ENCODE measurements at places on chromosomes 5 and 9.

DNA sequence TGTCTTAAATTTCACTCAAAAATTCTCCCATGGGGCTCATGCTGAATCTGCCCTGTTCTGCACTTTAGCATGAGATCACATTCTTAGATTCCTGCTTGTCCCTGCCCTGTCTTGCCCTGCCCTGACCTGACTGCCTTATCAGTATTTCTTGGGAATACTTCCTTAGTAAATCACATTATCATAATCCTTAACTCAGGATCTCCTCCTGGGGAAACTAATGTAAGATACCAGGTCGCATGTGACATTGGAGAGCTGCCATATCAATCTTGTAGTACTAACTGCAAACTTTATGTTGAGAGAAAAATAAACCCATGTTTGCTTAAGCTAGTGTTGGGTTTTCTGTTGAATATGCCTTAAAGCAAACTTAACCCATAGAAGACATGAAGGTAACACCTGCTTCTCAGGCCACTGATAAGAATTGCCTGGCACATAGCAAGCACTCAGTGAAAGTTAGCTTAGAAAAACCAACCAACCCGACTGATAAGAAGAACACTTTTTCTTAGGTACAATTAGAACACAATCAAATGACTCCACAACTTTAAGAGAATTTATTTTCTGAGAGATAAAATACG, 53.3 kb downstream of the IL33 start:
- DNase-seq: no peak

DNA sequence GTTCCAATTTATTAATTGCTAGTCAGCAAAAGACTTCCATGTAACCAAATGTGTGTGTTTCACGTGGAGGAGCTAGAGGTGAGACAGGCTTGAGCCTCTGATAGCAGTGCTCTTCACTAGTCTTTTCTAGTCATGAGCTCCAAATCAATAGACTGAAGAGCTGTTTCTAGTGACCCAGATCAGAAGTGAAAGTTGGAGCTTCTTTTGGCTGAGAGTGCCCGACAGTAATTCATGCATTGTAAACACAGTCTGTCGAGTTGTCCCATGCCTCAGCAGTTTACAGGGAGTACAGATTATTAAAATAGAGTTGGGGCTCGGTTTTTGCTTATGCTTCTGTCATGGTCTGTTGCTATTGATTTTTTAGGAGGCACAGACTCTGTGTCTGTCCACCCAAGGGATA, 793.1 kb downstream of the DTWD2 start:
- no peak for DNase-seq

GRCh38 chr5:141431286-141431685, 979 bp downstream of the PCDHGA12 start:
- no peak for DNase-seq

- DNase-seq: no peak
Measured at GRCh38 chr9:33125461-33125860, 41.7 kb downstream of the B4GALT1 start.

GRCh38 chr9:86541014-86541570, 186.9 kb upstream of the TUT7 start:
- DNase-seq: no peak

GRCh38 chr5:139676406-139676805, 28.3 kb downstream of the CXXC5 start:
- DNase-seq: no peak

- no peak for DNase-seq
Measured at GRCh38 chr5:157547941-157548512, 27.5 kb downstream of the ADAM19 start.

DNA sequence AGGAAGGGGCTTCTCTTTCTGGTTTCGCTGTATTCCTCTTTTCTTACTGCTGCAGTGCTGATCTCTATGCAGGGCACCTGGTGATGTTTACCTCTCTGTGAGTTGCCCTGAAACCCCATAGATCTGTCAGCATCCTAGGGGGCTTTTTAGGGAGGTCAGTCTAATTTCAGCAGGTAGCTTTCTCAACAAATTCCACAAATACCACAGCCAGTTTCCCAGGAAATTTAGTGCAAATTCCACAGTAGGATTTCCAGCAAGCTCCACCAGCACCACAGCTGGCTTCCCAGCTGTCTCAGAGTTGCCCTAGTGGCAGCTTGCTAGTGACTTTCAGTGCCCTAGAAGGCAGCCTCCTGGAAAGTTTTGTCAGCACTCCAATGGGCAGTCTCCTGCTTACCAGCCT, 379.1 kb upstream of the SMC2 start:
- no peak for DNase-seq

DNA sequence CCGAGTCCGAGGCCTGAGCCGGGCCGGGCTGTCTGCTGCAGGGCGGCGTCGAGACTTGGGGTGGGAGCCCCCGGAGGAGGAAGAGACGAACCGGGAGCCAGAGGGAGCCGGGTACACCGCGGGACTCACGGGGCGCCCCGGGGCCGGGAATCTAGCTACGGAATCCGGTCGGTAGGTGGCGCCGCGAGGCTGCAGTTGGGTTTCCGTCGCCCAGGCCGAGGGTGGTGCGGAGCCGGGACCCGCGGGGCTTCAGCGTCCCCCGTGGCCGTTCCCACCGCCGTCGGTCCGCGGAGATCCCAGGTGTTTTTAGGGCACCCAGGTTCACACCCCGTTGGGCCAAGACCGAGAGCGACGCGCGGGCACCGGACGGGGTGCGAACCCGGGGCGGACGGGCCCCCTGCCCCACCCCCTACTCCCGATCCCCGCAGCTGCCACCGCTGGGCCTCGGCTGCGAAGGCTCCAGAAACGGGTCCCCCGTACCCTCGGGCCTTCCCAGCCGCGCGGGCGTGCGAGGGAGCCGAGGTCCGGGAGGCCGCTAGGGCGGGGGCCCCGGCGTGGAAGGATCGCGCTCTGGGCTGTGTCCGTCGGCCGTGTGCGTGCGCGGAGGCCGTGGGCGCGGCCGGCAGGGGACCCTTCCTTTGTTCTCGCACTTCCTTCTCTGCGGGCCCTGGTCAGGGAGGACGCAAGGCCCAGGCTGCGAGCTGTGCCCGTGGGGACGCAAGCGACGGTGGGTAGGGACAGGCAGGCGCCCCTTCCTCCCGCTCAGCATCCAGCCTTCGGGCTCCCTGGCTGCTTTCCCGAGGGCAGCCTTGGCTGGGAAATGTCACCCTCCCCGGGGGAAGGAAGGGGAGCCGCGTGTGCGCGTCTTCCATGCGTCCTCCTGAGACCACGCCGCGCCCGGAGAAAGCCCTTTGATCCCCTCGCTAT, 146.6 kb downstream of the GAPVD1 start:
- DNase-seq: peak; percentile 85

- DNase-seq: peak; percentile 57
Measured at GRCh38 chr5:155728146-155728856, 598.7 kb upstream of the SGCD start.

DNA sequence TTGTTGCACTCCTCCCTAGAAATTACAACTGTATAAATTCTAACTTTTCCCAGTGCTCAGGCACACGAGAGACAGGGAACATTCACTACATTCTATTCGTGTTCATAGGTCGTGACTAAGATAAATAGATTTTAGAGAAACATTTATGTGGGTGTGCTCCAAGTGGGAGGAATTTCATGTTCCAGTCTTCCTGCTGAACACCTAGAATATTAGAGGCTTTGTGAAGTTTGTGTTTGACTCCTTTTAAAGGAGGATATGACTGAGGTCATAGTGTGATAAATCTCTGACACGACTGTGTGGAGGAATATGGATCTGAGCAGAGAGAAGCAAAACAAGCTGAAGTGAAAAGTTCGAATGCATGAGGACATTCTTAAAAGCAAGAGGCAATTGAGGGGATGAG, 355.3 kb downstream of the ZSWIM6 start:
- no peak for DNase-seq

DNA sequence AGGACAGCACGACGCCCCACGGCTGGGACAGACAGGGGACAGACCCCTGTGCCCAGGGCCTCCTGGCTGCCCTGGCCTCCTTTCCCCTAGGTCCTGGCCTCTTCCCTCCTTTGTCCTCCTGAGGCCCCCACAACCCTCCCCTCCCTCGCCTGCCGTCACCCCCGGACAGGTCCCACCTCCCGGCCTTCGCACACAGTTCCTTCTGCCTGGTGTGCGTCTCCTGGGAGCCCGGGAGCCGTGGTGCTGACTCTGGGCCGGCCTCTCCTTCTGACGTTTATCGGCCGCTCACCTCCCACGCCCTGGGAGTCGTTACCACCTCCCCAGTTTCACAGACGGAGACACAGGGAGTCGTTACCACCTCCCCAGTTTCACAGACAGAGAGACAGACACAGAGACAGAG, 25.1 kb upstream of the NOTCH1 start:
- no peak for DNase-seq

- DNase-seq: no peak
Measured at GRCh38 chr9:133505901-133506652, 18.7 kb downstream of the MYMK start.

DNA sequence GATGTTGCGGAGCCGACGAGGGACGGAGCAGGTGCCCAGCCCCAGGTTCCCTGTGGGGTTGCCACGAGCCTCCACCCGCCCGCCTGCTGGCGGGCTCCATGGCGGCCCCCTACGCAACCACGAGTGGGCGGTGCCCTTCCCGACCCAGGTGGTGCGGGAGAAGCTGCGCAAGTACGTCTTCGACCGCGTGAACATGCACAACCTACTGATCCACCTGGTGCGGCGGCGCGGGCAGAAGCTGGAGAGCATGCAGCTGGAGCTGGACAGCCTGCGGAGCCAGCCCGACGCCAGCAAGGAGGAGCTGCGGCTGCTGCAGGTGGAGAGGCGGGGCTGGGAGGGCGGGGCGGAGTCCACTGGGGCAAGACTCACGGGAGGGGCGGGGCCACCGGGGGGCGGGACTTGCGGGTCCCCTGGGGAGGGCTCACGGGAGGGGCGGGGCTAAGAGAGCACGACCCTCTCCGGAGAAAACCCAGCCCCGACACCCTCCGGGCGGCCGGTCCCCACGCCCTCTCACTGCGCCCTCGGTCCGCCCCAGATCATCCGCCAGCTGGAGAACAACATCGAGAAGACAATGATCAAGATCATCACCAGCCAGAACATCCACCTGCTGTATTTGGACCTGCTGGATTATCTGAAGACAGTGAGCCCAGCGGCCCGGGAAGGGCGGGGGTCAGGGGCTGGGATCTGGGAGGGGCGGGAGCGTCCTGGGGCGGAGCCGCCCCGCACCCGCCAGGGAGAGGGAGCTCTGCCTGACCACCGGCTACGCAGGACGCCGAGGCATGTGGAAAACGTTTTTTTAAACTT, 3.9 kb downstream of the CCDC183 start:
- peak; percentile 86 for DNase-seq

DNA sequence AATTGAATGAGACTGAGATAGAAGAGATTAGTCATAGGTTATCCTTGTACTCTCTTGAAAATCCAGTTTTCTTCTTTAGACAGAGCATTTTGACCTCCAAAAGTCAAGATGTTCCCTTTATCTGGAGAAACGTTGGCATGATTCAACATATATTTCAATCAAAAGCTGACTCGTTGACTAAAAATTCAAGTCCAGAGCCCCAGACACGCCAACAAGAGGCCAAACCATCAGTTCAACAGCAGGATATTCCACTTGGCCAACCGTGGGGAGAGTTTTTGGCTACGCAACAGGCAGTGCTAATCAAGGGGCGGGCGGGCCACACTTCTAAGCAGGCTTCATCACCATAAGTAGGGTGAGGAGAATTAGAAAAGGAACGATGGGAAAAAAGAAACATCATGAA, 119.1 kb downstream of the SLIT3 start:
- no peak for DNase-seq

DNA sequence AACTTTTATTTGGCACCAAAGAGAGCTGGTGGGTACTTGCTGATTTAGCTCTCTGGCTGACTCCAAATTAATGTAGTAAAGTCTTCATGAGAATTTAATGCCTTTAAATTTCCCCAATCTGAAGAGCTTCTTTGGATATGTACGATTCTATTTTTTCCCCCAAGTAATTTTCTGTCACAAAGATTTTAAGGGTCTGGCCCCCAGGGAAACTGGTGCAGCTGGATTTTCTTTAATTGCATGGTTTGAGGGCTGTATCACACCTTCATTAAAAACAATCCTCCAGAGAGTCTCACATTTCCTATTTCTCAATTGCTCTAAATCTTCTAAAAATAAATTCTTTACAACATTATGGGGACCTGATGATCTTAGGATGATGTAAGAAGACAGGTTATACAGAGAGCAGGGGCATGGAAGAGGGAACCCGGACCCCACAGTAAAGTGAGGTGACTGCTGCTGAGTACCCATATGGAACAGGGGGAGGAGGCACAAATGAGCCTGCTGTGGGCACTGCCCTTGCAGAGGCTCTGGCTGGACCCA, 158.9 kb downstream of the ENTREP1 start:
- DNase-seq: no peak

DNA sequence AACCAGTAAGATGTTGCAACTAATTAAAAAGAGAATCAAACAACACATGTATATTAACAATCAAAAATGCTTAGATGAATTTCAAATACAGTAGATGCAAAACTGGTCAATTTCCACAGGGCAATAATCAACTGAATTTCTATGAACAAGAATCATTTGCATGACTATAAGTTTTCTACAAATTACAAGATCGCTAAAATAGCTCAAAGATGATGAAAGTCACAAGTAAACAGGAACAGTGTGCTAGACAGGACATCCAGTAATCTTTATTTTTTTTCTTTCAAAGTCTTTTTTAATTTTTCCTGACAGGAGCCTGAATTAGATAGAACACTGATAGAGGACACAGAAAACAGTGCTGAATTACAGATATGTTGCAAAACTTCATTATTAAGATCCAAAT, 608.2 kb upstream of the DAB2 start:
- no peak for DNase-seq

DNA sequence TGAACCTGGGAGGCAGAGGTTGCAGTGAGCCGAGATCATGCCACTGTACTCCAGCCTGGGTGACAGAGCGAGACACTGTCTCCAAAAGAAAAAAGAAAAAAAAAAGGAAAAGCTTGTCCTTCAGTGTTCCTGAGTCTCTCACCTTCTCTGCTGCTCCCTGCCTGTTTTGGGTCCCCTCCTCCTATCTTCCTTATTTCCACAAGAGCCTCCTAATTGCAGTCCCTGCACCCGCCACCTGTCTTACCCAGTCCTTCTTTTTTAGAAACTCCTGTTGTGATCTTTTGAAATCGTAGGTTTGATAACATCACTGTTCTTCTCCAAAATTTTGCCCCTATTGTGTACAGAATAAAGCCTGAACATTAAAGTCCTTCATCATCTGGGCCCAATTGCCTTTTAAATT, 234.9 kb downstream of the SH3GL2 start:
- DNase-seq: no peak

GRCh38 chr5:80761176-80761575, 106.4 kb upstream of the DHFR start:
- DNase-seq: no peak

- DNase-seq: no peak
Measured at GRCh38 chr5:74288448-74289108, 351.9 kb downstream of the ENC1 start.

GRCh38 chr9:26034786-26035185, 356.5 kb upstream of the TUSC1 start:
- DNase-seq: no peak

- no peak for DNase-seq
Measured at GRCh38 chr5:20446121-20446520, 458.1 kb upstream of the CDH18 start.

All from head of caudate nucleus (tissue), 42 donors.